ENCODE measurements at places on chromosomes 5 and 9. TPM values are rescaled to one million over a fixed set of nuclear protein-coding genes. Genes with fewer than 3 reads are reported as not detected.

Gene FGD3
- not detected for total RNA-seq

Gene NIM1K
- total RNA-seq: 0.43 TPM

Gene NR2F1
- total RNA-seq: 87.2 TPM

Gene DCTN4
- total RNA-seq: 64.0 TPM

Gene LCNL1
- 0.14 TPM for total RNA-seq

Gene PTGS1
- 39.2 TPM for total RNA-seq

Measured in placental pericyte (primary cell).